ENCODE measurements at places on chromosomes 5 and 9.

DNA sequence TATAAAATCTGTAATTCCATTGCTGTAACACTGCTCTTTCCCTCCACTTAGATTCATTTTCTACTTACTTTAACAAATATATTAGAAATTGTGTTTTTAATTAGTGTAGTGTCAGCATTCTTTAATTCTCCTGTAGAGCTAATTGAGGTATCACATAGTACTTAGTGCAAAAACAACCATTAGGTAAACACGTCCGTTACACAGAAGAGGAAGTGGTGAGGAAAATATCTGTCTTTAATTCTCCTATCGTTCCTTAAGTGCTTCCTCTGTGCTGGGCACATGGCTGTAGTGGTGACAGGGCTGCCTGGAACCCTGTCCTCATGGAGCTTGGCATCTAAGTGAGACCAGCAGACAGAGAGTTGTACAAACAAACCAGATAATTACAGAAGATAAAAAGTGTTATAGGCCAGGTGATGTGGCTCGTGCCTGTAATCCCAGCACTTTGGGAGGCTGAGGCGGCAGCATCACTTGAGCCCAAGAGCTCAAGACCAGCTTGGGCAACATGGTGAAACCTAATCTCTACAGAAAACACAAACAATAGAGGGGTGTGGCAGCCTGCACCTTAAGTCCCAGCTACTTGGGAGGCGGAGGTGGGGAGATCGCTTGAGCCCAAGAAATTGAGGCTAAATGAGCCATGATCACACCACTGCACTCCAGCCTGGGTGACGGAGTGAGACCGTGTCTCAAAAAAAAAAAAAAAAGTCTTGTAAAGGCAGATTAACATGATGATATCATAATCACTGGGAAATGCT lies 36.4 kb downstream of the PARP8 start:
- no peak for DNase-seq

- no peak for DNase-seq
These were observed 1863.4 kb downstream of the EFNA5 start for GRCh38 chr5:105807290-105807689.

DNA sequence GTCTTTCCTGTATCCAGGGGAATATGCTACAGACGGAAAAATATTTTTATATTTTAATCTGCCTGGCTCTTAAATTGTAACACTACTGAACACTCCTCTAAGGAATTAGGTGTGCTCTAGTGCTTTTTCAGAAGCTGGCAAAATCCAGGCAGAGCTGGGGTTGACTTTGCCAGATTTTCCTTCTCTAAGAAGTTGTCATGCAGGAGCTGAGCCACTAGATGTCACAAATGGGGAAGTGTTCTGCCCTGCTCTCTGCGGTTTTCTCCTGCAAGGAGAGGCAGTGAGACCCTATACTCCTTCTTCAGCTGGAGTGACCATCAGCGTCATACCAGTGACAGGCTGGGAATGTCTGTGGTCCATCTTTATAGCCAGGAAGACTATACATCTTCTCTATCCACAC lies 112.5 kb downstream of the HAPLN1 start:
- peak; percentile 27 for DNase-seq

- DNase-seq, result peak; percentile 16
These were observed 21.3 kb downstream of the TRMO start for GRCh38 chr9:97900738-97901565.

DNA sequence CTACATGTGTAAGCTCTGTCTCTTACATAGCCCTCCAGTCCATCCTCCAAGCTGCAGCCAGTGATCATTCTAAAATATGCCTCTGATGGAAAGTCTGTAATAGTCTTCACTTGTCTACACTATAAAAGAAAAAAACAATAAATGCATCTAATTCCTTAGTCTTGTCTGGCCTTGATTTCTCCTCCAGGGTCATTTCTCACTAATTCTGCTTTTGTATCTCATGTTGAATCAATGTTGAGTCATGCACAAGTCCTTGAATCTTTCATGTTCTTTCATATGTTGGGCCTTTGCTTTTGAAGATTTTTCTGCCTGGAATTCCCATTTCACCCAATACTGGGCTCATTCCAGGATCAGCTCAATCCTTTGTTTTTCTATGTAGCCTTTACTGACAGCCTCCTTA lies 121.1 kb upstream of the TRIM32 start:
- DNase-seq, result no peak

DNA sequence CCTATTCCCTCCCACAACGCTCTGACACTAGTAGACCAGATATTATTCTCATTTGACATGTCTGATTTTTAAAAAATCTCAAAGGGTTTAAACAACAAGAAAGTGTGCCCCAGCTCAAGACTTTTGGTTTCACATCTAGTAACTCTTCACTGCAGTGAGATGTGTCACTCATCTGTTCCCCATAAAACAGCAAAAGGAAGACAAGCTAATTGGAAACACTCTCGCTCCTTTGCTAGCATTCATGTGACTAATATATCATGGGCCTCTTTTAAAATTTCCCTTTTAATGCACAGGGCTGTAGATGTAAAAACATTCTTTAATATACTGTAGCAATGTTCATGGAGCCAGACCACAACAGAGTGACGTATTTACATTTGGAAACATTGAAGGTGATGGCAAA lies 372.6 kb downstream of the ZNF608 start:
- no peak for DNase-seq

DNA sequence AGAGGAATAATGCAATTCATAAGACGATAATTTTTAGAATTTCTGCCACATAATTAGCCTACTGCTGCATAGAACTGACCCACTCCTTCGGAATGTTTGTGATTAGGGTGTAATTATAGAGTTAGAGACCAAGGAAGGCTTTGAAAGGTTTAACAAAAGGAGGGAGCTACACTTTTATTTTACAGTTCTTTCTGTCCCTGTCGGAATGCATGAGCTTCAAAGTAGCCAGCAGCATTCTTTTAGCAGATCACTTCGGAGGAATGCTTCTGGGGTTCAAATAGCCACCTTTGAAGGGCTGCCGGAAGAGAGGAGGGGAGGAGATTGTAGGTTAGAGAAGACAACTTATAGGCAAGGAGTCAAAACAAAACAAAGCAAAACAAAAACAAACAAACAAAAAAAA lies 168.1 kb downstream of the GRIA1 start:
- DNase-seq, result no peak

DNA sequence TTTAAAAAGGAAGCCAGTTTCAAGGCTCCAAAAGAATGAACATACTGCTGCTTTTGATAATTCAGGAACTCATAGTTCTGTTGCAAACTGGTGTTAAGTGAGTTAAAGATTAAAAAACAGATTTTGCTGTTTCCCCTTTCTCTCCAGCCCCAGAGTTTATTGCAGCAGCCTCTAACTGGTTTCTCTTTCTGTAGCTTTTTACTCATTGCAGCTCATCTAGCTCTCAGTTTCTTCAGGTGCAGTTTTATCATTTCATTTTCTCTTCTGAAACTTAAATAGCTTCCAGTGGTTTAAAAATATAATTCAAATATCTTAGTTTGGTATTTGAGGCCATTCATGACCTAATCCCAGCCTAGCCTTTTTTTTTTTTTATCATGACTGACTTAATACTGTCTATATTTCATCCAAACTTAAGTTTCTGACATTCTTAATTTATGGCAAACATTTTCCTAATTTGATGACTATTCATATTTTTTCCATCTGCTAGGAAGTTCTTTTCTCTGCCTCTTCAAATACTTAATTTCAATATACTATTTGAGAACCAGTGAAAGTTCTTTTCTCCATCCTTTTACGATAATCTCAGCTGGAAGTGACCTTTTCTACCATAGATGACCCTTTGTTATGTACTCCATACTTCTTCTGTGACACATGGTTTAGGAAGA lies 252.7 kb upstream of the GRIA1 start:
- DNase-seq, result no peak
